ENCODE measurements at places on chromosomes 1 and 21.

DNA sequence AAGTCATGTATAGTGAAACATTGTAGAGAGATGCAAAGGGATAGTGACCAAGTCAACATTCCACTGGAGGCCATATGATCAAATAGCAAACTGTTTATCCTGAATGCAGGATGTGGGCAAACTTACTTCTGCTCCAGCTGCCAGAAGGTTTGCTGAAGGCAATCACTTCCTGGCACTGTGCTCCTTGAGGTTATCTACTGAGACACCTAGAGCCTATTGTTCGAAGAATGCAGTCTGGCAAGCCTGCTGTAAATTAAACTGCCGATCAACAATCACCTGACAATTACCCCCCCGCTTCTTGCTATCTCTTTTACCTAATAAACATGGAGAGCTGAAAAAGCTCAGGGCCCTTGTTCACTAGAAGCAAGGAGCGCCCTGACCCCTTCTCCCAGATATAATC, 139.4 kb upstream of the B3GALT2 start:
- DNase-seq = no peak

- peak; percentile 27 for DNase-seq
Measured at GRCh38 chr1:67211589-67212563, 45.6 kb downstream of the IL23R start.

DNA sequence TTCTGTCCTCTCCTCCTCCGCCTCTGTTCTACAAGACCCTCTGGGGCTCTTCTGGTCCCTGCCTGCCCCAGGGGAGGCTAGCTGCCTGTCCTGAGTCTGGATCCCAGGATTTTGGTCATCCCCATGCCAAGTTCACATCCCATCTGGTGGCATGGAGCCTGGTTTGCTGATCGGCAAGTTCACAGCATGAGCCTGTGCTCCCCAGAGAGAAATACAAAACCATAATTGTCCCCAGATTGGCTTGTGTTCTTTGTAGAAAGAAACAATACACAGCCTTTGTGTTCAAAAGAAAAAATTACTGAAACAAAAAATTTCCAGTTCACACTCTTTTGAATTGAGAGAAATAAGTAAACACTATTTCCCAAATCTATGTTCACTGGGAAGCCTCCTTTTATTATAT, 149.4 kb upstream of the ZC3H12A start:
- DNase-seq = no peak

DNA sequence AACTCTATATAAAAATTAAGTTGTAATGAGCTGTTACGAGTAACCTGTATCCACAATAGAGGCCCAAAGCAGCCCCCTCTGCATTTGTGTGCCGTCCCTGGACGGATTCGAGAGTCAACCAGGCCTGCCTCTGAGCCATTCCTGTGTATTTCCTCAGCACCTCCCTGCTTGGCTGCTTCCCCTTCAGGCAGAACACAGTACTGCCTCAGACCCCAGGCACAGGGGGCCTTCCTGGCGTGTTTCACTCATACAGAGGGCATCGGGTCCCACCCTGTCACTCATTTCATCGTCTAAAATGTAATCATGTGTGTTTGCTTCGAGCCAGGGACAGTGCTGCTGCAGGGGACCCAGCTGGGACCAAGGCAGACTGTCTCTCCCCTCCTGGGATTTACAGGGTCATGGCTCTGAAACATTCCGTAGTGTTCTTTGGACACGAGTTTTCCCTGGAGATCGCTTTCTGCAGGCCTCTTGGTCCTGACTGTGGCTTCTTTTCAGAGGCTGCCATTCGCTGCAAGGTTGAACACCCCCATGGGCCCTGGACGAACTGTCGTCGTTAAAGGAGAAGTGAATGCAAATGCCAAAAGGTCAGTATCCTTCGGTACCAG, 19.4 kb downstream of the LGALS8 start:
- no peak for DNase-seq

DNA sequence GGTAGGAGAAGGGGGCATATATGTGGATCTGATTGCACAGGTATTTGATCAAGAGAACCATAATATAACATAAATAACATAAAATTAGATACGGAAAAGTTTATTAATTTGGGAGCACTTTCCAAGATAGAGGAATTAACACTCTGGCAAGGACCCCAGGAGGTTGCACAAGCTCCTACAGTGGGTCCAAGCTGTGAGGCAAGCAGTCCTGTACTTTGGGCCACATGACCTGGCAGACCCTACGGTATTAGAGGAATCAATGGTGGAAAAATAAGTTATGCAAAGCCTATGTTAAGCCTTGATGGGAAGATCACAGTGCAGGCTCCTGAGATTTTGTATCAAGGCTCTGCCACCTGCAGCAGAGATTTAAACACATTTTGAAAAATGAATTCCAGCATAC, 220.1 kb downstream of the COL24A1 start:
- no peak for DNase-seq

DNA sequence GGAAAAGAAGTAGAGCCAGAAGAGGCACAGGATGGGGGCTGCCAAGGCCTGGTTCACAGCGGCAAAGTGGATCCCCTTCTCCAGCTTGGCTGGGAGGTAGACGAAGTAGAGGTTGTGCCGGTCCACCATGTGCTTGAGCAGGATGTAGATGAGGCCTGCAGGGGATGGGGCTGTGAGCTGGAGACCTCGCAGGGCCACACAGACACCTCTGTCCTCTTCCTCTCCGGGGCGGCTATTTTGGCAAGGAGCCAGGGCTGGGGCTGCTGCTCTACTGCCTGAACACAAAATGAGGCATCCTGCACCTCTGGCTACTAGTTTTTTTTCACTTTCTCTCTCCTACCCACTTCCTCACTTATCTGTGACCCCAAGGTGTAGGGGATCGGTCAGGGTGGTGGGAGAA, 32.3 kb downstream of the TMEM63A start:
- DNase-seq = no peak

GRCh38 chr1:77370583-77371306, 88.9 kb downstream of the AK5 start:
- DNase-seq = no peak

- no peak for DNase-seq
Measured at GRCh38 chr1:24417681-24418080, 2.1 kb downstream of the NIPAL3 start.

DNA sequence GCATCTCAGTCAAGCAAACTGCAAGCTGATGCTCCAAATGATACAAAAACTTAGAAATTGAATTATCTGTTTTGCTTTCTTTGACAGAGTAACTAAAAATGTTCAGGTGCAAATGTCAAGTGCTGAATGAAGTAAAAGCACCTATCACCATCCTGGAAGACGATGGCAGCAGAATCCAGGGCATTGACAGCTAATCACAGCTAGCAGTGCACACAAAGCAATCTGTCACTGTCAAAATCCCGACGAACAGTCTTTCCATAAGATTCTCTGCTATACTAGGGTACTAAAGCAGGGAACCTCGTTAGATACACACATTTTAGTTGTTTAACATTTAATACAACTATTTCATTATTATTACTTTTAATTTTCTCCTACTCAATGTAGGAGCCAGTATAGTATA, 233.3 kb downstream of the BRINP3 start:
- DNase-seq = no peak

GRCh38 chr1:119794230-119794875, 16.9 kb downstream of the REG4 start:
- DNase-seq = no peak

- DNase-seq = no peak
Measured at GRCh38 chr1:186420923-186421322, 40.0 kb downstream of the PDC start.

GRCh38 chr1:88731475-88732269, 47.6 kb downstream of the PKN2 start:
- DNase-seq = no peak

DNA sequence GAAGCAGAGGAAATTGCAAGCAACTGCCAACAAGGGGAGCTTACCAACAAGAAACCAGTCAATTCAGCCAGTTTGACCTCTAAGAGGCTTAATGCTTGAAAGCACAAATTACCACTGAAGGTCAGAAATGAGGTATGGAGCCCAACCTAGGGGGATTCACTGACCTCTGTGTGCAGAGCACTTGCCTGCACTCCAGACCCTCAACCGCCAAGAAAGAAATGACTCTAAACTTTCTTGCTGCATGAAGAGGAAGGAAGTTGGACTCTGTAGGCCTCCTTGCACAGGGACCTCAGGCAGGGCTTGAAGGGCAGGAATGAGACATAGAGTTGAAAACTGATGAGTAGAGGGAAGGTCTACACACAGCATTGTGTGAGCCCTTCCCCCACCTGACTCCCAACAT, 10.0 kb downstream of the ARMH1 start:
- no peak for DNase-seq

GRCh38 chr1:22625262-22625925, 11.0 kb upstream of the C1QA start:
- no peak for DNase-seq

DNA sequence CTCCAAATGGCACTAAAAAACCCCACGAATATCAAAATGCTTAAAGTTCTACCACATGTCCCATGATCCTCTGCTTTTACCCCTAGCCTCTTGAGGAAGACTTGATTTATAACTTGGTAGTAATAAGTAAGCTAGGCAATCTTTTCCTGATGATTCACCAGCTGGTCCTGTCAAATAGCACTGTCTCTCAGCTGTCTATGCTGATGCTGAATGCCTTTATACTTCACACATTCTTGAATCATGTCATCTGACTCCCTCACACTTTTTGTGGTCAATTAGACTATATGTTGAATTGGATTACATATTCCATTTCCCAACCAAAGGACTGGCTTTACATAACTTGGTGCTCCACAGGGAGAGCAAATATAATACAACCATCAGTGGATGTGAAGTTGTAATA, 16.6 kb downstream of the C21orf91 start:
- no peak for DNase-seq

- no peak for DNase-seq
Measured at GRCh38 chr1:214989341-214989740, 93.2 kb upstream of the KCNK2 start.

DNA sequence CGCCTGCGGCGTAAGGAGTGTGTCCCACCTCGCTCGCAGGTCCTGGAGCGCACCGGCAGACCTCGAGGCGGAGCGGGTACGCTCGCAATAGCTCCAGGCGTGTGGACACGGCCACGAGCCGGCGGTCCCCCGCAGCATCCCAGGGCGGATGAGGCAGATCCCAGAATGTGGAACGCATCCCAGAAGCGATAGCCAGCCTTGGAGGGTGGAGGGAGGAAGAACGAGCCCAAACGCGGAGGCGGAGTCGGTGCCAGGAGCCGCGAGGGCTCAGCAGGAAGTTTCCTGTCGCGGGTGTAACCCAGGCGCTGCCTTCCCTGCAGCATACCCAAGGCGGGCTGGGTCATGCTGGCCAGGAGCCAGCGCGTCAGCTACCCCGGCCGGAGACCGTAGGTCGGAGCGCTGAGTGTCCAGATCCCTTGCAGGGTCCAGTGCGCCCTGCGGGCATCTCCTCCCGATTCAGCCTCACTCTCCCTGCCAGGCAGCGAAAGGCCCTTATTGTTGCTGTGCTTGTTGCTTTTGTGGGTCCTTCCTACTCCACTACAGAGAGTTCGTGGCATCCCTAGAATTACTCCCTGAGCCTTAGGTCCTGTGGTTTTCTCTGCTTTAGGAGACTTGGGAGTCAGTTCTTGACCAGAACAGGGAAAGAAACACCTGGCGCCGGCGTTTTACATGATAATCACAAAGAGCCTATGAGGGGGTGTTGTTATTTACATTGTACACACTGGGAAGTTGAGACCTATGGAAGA, 27.7 kb downstream of the STYXL2 start:
- peak; percentile 36 for DNase-seq

GRCh38 chr1:234957330-234958065, 171.1 kb downstream of the TOMM20 start:
- no peak for DNase-seq

- no peak for DNase-seq
Measured at GRCh38 chr1:234253732-234254131, 119.5 kb upstream of the COA6 start.

DNA sequence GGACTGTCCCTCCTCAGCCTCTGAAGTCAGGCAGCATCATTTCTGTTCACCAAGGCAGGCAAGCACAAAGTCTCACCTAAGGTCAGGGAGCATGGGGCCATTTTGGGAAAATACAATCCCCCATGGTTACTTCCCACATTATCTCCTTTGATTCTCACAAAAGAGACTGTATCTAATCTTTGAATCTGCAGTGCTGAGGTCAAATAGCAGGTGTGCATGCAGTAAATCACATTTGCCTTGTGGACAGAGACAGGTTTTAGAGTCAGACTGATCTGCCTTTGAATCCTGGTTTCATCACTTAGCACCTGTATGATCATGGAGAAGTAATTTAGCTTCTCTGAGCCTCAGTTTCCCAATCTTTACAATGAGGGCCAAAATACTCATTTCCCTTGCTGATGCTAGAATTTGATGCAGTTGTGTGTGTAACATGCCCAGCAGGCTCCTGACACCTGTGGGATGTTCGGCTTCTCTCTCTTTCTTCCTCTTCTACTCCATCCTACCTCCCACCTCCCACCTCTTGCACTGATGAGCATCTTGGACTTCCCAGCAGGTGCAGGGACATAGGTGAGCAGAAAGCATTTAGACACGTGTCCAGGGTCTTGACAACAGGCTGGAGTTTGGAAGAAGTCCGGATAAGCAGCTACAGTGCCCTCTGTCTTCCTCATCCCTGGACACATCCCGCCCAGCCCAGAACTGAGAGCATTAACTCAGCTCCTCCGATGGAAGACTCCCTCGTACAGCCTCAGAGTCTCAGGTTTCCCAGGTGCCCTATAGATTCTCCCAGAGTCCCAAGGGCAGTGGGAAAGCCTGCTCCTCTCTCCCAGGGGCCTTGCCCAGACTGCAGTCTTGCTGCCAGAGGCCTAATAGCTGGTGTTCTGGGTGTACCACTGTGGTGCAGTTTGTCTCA, 18.9 kb downstream of the NENF start:
- no peak for DNase-seq

DNA sequence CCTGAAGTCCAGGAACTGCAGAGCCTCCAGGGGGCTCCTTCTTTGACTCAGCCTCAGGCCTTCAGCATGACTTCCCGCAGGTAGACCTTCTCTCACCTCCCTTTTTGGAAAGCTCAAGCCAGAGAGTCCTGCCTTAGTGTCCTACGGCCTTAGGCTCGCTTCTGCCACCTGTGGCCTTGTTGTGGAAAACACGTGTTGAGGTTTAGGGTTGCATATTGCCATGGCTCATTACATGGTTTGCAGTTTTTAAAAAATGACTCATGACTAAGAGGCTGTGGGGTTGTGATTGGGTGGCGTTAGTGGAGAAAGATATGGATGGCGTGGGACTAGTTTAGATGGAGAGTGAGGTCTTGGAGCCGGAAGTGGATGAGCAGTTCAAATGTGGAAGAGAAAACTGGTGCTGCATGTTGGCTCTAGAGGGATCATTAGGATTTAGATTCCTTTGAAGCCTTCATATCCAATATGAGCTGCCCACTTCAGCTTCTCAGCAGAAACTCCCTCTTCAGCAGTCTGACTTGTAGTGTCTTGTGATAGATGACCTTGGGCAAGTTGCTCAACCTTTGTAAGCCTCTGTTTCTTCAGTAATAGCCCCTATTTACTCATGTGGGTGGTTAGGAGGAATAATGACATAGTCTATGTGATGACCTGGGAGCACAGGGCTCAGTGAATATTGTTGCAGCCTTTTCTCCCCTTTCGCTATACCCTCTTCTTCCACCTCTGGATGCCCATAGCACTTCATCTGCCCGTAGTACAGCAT, 6.5 kb upstream of the FGGY start:
- DNase-seq = no peak

- DNase-seq = no peak
Measured at GRCh38 chr1:7644086-7644485, 127.0 kb upstream of the VAMP3 start.

GRCh38 chr1:100583827-100584226, 45.9 kb downstream of the GPR88 start:
- no peak for DNase-seq

Measured in T-helper 1 cell (primary cell).